ENCODE measurements at places on chromosomes 2 and 18.

DNA sequence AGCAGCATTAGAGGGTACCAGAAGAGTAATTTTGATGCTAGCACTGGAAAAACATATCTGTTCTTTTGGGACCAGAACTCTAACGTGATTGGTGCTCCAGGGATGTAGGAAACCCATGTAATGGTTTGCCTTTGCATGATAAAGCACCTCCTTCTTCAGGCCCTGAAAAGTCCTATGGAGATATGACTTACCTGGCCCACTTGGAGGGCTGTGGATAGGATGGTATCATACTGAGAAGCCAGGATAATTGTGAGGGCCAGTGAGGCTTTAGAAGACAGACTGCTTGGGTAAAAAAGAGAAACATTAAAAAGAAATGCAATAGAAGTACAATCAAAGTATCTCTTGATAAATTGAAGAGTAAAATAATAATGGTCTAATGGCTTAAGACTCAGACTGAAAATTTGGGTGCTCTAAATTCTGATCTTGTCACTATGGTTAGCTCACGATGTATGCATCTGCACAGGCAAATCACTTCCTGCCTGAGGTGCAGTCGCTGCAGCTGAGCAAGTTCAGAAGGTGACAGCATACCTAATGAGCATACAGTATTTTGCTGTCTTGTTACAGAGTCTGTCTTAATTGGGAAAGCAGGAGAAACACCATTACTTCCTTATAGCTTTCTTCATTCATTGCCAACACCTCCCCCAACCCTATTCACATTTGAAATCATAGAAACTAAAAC is 371.5 kb downstream of the NUP35 start:
- DNase-seq = peak; percentile 8

GRCh38 chr18:35491700-35492077 is 6.1 kb downstream of the INO80C start:
- DNase-seq = peak; percentile 87

GRCh38 chr18:65235966-65236624 is 514.7 kb upstream of the CDH7 start:
- peak; percentile 30 for DNase-seq

DNA sequence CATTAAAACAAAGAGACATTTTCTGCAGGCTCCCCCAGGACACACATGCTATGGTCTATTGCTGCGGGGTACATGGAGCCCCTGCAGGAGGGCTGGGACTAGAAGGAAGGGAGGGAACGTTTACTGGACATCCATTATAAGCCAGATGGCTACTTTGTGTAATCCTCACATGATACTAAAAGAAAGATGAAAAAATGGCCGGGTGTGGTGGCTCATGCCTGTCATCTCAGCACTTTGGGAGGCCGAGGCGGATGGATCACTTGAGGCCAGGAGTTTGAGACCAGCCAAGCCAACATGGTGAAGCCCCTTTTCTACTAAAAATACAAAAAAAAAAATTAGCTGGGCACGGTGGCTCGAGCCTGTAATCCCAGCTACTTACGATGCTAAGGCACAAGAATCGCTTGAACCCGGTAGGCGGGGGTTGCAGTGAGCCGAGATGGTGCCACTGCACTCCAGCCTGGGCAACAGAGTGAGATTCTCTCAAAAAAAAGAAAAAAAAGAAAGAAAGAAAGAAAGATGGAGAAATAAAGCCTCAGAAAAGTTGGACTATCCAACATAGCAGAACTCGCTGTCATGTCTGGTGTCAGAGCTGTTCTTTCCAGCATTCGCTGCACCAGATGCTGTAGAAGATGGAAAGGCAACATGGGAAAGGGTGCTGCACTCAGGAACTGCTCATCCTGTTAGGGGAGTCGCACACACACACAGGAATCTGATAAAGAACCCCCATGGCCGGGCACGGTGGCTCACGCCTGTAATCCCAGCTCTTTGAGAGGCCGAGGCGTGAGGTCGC is 7.8 kb upstream of the MYCN start:
- no peak for DNase-seq

DNA sequence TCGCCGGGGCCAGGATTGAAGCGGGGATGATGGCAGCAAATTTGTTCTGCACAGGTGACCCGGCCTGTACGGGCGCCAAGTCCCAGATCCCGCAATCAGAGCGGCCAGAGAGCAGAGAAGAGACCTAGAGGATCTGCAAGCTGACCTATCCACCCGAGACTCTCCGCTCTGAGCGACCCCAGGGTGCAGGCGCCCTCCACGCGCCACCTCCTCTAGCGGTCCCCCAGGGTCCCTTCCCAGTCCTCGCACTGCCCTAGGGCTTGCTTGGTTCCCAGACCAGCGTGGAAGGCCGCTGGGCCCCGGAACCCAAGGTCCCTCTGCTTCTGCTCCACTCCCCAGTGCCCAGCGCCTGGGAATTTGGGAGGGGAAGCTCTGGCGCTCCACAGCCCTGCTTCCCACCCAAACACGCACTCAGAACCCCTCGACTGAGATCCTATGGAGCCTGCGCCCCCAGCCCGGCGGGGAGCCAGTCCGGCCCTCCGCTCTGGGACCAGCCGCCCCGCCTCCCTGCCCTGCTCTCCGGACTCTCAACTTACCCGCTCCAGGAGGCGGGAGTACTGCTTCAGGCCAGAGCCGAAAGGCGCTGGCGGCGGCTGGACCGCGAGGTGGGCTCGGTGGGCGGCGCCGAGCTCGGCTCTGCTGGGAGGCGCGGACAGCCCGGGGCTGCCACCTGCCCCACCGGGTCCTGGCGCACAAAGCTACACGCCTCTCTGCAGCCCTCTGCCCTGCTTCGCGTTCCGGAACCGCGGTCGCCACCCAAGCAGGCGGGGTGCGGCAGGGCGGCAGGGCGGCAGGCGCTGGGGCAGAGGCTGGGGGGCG is 3.0 kb upstream of the SIX3 start:
- DNase-seq = peak; percentile 51

- DNase-seq = no peak
Measured at GRCh38 chr2:110691612-110692258, 13.9 kb upstream of the BUB1 start.

- no peak for DNase-seq
Measured at GRCh38 chr2:159089543-159089942, 121.1 kb downstream of the TANC1 start.

GRCh38 chr18:56233595-56233994 is 404.8 kb downstream of the TXNL1 start:
- DNase-seq = no peak

GRCh38 chr2:10977003-10977402 is 65.3 kb downstream of the KCNF1 start:
- no peak for DNase-seq

DNA sequence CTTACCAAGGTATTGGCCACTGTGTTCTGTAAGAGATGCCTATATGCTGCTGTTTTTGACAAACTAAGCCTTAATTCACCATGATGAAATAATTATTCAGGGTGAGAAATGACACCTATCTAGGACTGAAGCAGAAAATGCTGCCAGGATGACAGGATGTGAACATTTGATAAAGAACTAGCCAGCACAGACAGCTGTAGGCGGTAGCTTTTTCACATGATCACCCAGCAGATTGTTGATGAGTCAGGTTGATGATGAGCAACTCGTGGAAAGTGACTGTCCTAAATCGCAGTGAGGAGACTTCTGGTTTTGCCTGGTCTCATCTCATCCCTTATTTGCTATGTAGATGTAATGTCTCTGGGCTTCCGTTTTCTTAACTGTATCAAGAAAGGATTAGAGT is 144.1 kb downstream of the PRPF40A start:
- peak; percentile 63 for DNase-seq

DNA sequence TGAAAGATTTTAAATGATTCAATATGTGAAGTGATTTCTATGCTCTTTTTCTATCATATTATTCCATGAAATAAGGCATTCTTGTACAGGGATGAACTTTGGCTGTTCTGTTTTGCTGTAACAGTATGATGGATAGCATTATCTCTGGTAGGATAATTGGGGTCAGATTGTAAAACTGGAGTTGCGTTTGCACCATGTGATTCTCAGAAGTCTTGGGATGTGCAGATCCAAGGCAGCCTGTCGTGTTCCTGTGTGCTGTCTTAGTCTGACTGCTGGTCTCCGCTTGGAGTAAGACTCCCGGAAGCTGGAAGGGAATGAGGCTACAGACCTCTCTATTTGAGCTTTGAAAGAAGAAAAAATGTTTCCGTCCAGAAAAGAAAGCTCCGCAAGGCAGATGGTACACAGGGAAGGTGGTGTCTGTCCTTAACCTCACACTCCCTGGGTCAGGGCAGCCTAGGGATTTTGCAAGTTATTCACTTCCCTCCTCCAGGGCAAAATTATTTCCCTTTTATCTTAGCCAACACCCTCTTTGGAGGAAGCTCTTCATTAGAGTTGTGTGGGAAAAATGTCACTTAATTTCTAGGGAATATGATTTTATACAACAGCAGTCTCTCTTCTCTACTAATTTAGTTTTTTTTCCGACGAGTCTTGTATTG is 250.6 kb downstream of the PTPRM start:
- no peak for DNase-seq

- DNase-seq = no peak
Measured at GRCh38 chr2:96970248-96970875, 16.0 kb downstream of the FAM178B start.

DNA sequence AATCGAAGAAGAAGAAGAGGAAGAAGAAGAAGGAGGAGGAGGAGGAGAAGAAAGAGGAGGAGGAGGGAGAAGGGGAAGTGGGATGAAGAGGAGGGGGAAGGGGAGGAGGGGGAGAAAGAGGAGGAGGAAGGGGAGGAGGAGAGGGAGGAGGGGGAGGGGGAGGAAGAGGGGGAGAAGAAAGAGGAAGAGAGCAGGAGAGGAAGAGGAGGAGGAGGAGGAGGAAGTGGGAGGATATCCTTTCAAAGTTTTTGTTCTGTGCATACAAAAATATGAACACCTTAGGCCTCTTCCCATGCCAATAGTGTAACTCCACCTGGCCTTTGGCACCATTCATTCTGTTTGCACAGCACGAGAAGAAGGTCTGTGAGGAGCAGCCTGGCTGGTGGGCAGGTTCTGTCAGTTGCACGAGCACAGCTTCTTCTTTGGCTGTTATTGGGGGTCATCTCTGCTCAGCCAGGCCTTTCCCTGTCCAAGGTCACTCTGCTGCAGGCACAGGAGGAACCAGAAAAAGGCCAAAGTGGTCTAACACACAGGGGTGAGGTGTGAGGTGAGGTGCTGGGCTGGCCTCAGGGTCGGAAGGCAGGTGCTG is 25.8 kb upstream of the PLB1 start:
- no peak for DNase-seq

GRCh38 chr2:240968731-240969624 is 29.4 kb upstream of the SNED1 start:
- DNase-seq = peak; percentile 65

DNA sequence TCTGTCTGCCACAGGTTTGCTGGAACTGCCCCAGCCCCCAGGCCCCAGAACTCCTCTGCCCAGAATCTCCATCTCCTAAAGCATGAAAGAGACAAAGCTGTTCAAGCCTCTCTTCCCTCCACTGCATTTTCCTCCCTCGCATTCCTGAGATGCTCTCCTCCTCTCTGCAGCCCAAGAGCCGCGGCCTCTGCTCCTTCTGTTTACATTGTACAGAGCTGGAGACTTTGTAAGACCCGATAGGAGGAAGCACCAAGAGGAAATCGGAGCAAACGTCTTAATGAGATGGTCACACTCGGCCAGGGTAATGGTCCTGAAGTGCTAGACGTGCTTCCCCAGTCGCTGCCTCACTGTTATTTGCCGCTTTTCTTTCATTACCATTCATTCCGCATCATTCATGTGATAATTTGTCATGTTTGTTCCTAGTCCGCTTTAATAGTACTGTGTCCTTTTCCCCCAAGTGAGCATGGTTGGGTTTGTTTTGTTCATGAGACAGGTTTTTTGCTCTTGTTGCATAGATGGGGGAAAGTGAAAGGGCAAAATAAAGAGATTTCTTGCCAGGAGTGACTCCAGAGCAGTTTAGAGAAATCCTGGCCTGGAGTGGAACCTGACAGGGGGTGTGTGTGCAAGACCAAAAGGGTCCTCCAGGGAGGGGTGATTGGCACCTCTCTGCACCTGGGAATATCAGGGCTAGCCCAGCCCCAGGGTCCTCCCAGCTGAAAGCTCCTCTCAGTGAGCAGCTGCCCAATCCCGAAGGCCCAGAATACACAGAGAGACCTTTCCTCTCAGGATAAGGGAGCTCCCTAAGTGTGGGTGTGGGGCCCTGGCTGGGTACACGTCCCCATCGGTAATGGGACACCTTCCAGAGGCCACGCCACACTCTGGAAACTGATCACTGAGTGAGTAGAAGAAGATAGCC is 44.9 kb upstream of the ID2 start:
- peak; percentile 91 for DNase-seq

DNA sequence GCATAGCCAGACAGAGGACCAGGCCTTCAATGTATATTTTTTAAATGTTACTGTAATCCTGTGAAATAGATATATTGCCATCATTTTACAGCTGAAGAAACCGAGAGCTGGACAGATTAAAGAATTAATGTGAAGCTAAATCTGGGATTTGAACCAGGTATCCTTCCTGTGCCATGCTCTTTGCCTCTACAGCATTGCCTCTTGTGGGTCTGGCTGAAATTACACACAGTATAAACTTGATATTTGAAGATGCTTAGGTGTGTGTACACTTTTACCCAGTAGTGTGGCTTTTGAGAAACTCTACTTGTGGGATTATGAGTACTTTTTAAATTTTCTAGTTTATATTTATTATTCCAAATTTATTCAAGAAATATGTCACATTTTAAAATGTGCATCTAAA is 264.5 kb downstream of the CNTNAP5 start:
- DNase-seq = no peak

DNA sequence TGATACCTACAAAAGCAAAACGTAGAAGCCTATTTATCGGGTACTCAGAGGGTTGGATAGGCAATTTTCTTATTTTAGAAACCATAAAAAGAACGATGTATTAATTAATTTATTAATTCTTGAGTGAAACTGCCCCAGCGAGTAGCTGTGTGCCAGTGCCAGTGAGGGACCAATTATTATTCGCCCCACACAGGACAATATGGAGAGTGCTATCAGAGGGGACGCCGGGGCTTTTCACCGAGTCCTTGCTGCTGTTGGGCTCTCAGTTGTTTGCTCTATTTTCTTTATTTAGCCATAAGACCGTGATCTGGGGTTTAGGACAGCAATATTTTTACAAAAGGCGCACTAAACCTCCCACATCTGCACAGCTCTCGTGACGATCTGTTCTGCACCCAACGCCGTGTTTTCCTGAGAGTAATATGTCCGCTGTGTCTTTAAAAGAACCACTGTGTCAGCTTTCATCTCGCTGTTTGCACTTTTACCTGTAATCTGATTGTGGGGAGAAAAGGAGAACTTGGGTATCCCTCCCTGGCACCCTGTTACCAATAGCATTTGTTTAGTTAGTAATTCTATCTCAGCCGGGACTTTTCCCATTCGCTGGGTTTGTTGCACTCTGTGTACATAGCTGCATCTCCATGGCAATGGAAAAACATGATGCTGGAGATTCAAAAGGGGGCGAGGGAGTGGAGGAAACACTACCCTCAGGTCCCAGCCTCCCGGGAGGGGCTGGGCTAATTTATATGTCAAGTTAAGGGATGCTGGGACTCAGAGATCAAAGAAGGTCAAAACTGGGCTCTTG is 30.1 kb upstream of the ZNF516 start:
- peak; percentile 88 for DNase-seq

All from mesendoderm (in vitro differentiated cells).